ENCODE measurements at places on chromosomes 16 and 17. TPM values are rescaled to one million over a fixed set of nuclear protein-coding genes. Genes with fewer than 3 reads are reported as not detected.

The ADAMTS18 gene
- total RNA-seq = not detected

The CCL23 gene
- total RNA-seq = 13.8 TPM

The TMIGD1 gene
- not detected for total RNA-seq

The PRR29 gene
- 30.1 TPM for total RNA-seq

The SULT1A2 gene
- total RNA-seq = 10.8 TPM

The RAB40B gene
- 10.5 TPM for total RNA-seq

The P4HB gene
- total RNA-seq = 541 TPM

The HOXB13 gene
- total RNA-seq = not detected

The NPIPA5 gene
- total RNA-seq = 17.3 TPM

The TSR1 gene
- 15.8 TPM for total RNA-seq

The DLX3 gene
- not detected for total RNA-seq

The CCL2 gene
- total RNA-seq = 11.9 TPM

The PSMD12 gene
- 11.9 TPM for total RNA-seq

The KRT23 gene
- 3.3 TPM for total RNA-seq

The BAHCC1 gene
- total RNA-seq = 12.6 TPM

The DLG4 gene
- 13.4 TPM for total RNA-seq

The KCNH6 gene
- total RNA-seq = not detected

The PDIA2 gene
- total RNA-seq = not detected

The KRT32 gene
- total RNA-seq = not detected

The SLC13A2 gene
- total RNA-seq = not detected

The CHD9NB gene
- 55.0 TPM for total RNA-seq

The MRPS7 gene
- total RNA-seq = 31.4 TPM

The SPN gene
- total RNA-seq = 30.9 TPM

The HSD17B1 gene
- 1.7 TPM for total RNA-seq

The TGFB1I1 gene
- 62.8 TPM for total RNA-seq

The SRCIN1 gene
- 6.3 TPM for total RNA-seq

The HID1 gene
- total RNA-seq = 60.8 TPM

The CD300C gene
- 8.4 TPM for total RNA-seq

The BFAR gene
- 81.8 TPM for total RNA-seq

The CRISPLD2 gene
- total RNA-seq = 81.0 TPM

The PIRT gene
- not detected for total RNA-seq

The CCDC200 gene
- total RNA-seq = not detected

Data from upper lobe of left lung (tissue), 6 donors.